HFF-Myc (cell line): ENCODE measurements at places on chromosomes 6 and 20.

DNA sequence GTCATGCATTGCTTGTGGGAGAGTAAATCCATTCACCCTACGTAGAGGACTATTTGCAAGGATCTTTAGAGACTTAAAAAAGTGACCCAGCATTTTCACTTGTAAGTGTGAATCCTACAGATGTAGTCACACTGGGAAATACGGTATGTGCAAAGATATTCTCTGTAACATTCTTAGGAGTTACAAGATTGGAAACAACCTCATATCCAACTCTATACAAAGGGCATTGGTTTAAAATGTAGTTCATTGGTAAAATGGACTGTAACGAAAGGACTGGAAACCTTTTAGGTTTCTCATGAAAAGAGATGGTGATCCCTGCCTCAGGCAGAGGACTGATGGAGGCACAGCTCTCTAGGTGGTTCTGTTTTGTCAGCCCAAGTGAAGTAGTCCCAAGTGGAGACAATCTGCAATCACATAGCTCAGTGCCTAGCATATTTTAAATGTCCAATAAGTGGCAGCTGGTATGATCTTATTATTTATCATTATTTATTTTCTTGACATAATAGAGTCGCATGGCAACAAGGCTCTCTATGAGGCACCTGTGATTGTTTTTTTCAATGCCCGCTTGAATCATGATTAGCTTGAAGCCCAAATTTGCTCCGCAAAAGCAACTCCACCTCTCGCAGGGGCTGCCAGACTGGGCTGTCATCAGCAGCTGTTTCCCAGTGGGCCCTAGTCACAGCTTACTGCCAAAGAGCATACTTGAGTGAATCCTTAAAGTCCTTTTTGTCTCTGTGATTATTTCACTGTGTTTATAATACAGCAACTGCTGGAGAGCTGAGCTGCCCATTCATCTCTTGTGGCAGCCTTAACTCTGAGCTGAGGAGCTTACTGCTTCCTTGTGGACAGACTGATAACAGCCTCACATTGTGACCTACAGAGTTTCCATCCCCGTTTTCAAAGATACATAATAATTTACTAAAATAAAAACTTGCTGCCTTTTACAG, 19.8 kb upstream of the ENPP1 start:
- DNase-seq: no peak

GRCh38 chr20:15523400-15523799, 1049.8 kb downstream of the KIF16B start:
- no peak for DNase-seq

GRCh38 chr20:57702091-57702490, 7.7 kb downstream of the PMEPA1 start:
- DNase-seq: no peak

GRCh38 chr20:12927489-12927888, 81.3 kb upstream of the SPTLC3 start:
- DNase-seq: no peak

GRCh38 chr6:113361014-113361645, 496.0 kb upstream of the MARCKS start:
- DNase-seq: no peak

GRCh38 chr6:151036869-151037680, 171.6 kb downstream of the MTHFD1L start:
- DNase-seq: no peak

- peak; percentile 56 for DNase-seq
Observed at GRCh38 chr6:74826263-74826662, 379.6 kb downstream of the COL12A1 start.

DNA sequence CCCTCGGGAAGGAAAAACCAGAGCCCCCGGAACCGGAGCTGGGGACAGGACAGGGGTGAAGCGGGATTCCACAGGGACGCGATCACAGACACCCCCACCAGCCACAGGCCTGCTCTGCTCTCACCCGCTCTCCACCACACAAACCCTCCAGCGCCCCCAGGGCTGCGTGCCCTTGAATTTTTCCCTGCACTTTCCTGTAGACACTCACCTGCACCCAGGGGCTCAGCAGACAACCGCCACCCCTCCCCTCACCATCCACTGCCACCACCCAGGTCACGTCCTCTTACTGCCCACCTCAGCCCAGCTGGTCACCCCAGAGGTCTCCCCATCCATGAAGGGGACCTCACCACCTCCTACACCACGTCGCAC, 631 bp downstream of the ULBP2 start:
- no peak for DNase-seq

GRCh38 chr6:16511723-16512489, 249.4 kb downstream of the ATXN1 start:
- no peak for DNase-seq

- no peak for DNase-seq
Observed at GRCh38 chr6:15402406-15403045, 156.7 kb downstream of the JARID2 start.

DNA sequence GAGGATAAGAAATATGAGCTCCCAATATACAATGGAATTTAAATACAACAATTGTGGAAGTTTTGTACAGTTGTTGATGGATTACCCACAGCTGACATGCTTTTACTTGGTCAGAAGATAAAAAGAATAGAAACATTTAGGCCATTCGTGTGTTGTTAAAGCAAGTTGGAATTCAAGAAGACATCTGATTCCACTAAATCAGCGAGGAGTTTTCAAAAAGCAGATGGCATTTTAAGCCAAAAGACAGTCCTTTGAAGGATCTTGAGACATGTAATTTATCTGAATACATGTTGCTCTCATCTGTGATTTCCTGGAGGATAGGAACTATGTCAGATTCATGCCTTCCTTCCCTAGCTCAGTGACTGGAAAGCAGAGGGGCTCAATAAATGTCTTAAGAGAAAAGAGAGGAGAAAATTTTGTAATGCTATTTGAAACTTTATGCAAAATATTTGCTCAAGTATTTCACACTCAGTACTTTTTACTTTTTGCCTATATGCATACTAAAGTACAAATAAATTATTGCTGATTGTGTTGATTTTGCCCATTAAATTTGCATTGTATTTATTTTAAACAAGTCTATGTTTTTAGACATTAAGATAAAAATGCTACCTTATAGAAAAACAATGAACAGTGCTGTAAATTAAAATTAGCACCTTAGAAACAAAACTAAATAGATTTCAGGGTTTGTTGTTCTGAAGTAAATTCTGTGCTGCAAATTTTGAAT, 733.8 kb upstream of the FLRT3 start:
- DNase-seq: peak; percentile 11

GRCh38 chr6:21331235-21331634, 262.3 kb upstream of the SOX4 start:
- no peak for DNase-seq

DNA sequence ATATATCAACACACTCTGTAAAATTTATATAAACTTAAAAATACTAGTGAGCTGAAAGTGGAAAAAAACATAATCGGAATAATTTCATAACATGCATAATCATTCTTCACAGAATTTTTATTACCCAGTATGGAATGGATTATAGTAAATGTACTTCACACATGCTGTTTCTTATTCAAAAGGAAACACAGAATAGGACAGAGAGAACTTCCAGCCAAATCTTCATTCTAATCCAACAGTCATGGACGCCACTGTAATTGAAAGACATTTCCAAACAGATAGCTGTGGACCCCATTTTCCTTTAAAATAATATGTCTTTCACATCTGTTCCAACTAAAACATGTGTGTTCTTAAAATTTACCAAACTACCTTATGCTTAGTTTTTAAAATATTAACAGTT, 126.6 kb upstream of the RUNX2 start:
- no peak for DNase-seq

GRCh38 chr6:93317592-93317991, 101.8 kb downstream of the EPHA7 start:
- DNase-seq: no peak

GRCh38 chr6:124772733-124773319, 189.4 kb upstream of the RNF217 start:
- DNase-seq: no peak

- DNase-seq: no peak
Observed at GRCh38 chr20:38147163-38147562, 17.9 kb downstream of the TGM2 start.

DNA sequence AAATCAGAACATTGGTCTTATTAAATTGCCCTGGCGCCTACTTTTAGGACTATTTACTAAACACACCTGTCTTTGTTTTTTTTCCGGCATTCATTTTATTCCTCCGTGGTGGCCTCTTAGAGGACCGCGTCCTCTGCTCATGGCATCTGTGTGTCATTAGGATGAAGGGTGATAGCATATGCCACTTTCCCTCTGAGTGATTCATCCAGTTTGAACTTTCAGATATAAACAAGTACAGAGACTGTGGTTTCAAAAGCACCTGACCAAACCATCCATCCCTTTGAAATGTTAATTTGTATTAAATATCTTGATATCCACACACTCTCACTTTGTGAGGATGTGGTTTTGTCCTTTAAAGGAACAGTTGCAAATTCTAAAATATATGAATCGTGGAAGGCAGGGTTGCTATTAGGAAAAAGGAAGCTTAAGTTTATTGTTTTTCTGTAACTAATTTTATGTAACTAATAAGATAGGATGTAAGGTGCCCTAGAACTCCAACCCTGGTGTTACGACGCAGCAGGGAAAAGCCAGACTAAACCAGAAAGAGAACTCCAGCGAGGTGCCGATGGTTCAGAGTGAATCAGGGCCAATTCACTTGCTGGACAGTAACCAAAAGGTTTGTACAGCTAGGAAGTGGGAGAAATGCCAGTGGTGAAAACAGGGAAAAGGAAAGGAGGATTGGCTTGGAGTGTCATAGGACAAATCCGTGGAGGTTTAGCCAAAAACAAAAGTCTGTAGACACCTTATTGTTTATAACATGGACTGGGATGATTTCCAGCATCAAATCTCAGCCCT, 98.7 kb downstream of the SHLD1 start:
- peak; percentile 21 for DNase-seq

- no peak for DNase-seq
Observed at GRCh38 chr6:127514773-127515227, 4.3 kb downstream of the MTCL3 start.

DNA sequence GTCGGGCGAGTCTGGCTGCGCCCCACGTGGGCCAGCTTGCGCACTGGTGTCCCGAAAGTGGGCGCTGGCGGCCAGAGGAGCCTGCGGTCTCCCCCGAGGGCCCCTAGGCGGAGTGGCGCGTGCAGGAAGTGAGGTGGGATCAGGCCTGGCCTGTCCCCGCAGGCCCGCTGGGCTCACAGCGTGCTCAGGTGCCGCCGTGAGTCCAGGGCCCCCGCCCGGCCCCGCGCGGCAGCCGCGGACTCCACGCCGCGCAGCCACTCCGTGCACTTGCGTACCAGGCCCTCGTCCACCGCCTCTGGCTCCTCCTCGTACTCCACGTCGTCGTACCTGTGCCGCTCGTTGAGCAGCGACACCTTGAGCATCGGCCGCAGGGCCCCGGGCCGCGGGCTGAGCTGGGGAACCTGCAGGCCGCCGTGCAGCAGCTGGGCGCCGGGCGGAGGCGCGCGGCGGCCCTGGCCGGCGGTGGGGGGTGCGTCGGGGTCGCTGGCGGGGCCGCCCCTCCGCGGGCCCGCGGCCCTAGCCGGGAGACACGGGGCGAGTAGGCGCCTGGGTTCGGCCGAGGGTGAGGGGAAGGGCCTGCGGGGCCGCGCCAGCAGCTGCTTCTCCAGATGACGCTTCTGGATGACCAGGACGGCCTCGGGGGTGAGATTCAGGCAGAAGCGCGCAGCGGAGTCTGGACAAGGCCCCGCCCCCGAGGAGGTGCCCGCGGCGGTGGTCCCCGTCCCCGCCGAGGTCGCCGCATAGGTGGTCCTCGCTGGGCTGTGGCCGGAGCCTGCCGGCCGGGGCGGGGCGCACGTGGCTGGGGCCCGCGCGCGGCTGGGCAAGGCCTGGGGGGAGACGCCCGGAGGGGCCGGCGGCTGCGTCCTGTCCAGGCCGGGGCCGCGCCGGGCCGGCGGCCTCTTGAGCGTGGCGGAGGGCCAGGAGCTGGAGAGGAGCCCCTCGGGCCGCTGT, 835 bp downstream of the PRR18 start:
- DNase-seq: no peak

DNA sequence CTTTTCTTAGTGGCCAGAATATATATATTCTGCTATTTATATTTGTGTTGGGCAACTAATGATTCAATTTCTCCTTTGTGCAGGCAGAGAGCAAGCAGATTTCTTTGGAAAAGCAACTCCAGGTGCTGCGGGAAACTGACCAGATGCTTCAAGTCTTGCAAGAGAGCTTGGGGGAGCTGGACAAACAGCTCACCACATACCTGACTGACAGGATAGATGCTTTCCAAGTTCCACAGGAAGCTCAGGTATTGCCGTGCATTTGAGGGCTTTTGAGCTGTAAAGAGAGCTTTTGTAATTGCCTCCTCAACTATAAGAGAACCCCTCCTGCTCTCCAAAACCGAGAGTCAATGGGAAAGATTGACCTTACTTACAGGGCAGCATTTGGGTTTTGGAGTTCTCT, 203.5 kb downstream of the UTRN start:
- no peak for DNase-seq

GRCh38 chr6:163701762-163702161, 287.2 kb downstream of the QKI start:
- DNase-seq: no peak

- no peak for DNase-seq
Observed at GRCh38 chr6:130680116-130680515, 147.1 kb upstream of the SMLR1 start.

- DNase-seq: no peak
Observed at GRCh38 chr6:152943260-152943897, 39.5 kb downstream of the FBXO5 start.

DNA sequence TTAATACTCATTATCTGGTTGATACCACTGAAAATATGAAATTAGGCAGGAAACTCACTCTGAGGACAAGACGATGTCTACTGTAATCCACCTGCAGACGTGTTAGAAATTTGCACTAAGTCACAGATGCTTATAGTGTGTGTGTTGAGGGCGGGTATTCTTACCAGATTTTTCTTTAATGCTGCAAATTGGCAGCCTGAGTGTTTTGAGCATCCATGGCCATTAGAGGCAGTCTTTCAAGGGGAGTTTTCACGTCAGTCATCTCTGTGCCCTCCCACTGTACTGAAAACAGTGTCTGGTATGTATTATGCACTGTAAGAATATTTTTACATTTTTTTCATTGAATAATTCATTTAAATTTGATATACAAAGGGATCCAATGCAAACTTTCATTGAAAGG, 266.5 kb upstream of the QKI start:
- DNase-seq: no peak

DNA sequence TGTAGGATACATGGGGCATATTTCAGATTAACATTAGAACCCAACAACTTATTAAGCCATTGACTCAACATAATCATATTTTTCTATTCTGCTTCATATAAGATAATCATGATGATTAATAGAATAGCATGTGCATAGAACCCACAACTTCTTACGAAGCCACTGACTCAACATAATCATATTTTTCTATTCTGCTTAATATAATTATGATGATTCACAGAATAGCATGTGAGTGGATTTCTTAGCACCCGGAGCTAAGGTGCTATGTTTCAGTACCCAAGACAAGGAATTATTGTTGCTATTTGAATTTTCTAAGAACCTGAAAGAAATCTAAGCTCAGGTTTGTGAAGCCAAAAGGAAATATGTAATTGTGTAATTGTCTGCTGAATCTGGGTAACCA, 96.8 kb downstream of the TENT5A start:
- no peak for DNase-seq
